ENCODE measurements at places on chromosomes 7 and 10.

GRCh38 chr7:114889646-114890285 is 32.1 kb upstream of the MDFIC start:
- DNase-seq, result no peak

DNA sequence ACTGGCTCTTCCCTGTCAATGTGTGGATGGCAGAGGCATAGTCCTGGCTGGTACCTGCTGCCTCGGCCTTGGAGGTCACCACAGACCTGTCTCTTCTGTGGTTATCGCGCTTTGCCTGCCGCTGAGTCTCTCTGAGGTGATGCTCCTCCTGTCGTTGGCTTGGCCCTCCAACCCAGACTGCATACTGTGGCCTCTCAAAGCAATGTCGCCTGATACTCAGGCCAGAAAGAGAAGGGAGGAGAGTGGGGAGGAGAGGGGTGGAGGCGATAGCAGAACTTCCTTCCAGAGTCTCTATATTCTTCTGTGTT is 133.2 kb upstream of the KCNMA1 start:
- no peak for DNase-seq

DNA sequence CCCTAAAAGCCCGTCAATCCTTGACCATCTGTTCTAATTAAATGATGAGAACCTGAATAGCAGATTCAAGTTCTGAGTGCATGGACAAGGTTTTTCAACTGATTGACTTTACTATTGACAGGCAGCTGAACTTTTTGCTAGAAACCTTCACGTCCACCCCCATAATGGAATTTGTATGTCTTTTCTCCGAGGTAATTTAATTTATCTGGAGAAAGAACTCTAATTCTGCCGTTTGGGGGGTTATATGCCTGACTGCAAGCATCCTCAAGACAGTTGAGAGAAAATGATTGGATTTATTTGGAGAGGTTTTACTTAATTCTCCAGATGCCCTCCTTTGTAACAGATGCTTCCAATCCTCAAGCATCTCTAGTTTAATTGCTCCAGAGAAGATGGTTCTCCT is 1053.4 kb upstream of the AUTS2 start:
- DNase-seq, result no peak

DNA sequence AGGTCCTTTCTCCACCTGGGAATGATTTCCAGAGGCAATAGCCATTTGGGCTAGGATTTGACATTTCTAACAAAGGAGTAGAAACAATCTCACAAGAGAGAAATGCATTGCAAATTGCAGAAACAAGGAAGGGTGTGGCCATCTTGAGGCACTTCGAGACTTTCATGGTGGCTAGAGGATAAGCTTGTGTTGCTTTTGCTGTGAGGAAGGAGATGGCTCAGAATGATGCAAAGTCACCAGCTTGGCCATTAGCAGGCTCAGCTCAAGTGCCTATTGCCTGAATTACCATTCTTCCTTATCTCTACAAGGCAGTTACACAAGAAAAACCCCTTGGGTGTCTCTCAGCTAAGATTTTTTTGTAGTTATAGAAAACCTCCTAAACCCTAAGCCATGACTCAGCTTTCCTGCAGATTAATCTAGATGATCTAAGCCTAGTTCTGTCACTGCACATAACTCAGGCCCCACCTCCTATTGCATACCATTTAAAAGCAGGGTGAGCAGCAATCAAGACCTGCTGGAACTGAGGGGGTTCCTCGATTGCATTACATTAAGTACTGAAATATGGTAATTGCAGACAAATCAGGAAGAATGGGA is 683.1 kb downstream of the NRG3 start:
- no peak for DNase-seq

GRCh38 chr10:103493362-103493915 is at the start of gene NEURL1:
TSS of gene NEURL1 (plus strand) at chr10:103493705. CDS start at chr10:103494388, 683 bp downstream.
- peak; percentile 55 for DNase-seq

- peak; percentile 36 for DNase-seq
Measured at GRCh38 chr7:50068850-50069551, 24.0 kb downstream of the ZPBP start.

DNA sequence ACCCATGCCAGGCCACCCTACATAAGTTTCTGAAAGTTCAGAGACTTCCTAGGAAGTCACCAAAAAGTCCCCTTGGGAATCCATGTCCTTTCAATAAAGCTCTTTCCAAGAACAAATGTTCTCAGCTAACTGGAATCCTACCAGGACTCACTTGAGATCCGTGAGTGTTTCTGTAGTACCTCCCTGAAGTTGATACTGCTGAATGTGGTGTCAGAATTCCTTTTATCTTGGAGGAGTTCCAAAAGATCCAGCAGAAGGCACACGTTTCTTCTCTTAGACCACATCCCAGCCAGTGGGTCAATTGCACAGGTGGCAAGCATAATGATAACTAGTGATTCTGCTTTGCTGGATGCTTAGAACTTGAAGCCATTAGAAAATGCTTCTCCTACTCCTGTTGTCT is 689.7 kb upstream of the IGFBP3 start:
- no peak for DNase-seq

GRCh38 chr10:77605466-77605865 is 32.1 kb downstream of the KCNMA1 start:
- no peak for DNase-seq

Measured in NCI-H1417 (cell line).